ENCODE measurements at places on chromosomes 7 and 10. TPM values are rescaled to one million over a fixed set of nuclear protein-coding genes. Genes with fewer than 3 reads are reported as not detected.

AOC1 gene
- total RNA-seq, result not detected

TNPO3 gene
- 36.9 TPM for total RNA-seq

DNA sequence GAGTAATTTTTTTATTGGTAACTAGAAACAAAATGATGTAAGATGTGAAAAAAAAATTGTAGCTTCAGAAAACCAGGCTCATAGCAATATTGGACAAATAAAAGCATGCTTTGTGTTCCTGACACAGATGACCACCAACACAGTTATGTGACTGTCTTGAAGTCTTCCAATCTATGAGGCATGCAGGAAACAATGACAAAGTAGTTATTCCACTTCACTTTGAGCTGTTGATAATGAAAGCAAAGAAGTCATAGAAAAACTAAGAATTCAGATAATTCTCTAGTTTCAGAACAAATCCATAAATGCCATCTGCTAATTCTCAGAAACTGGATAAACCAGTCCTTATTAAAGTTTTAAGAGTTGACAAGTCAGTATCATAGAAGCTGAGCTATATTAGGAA is 378.4 kb upstream of the SEMA3D start:
- no peak for DNase-seq
- peaks cover 5% of the 10 kb centered on the region for H3K4me1 ChIP-seq
- no peaks in the 10 kb centered on the region for H3K27me3 ChIP-seq
- H3K4me3 ChIP-seq, result no peak overlapping the region

- H3K36me3 ChIP-seq, result no peaks in the 10 kb centered on the region
- no peaks in the 10 kb centered on the region for H3K27me3 ChIP-seq
- no peak overlapping the region for H3K27ac ChIP-seq
- H3K4me3 ChIP-seq, result no peak overlapping the region
- no peak for DNase-seq
Measured at GRCh38 chr7:8356071-8356470, 77.3 kb upstream of the NXPH1 start.

Measured in tibial nerve (tissue), 4 donors.